ENCODE measurements at places on chromosomes 12 and 14. TPM values are rescaled to one million over a fixed set of nuclear protein-coding genes. Genes with fewer than 3 reads are reported as not detected.
A peak's percentile ranks its signal among the peaks of the same experiment; 100 is the strongest.

DNA sequence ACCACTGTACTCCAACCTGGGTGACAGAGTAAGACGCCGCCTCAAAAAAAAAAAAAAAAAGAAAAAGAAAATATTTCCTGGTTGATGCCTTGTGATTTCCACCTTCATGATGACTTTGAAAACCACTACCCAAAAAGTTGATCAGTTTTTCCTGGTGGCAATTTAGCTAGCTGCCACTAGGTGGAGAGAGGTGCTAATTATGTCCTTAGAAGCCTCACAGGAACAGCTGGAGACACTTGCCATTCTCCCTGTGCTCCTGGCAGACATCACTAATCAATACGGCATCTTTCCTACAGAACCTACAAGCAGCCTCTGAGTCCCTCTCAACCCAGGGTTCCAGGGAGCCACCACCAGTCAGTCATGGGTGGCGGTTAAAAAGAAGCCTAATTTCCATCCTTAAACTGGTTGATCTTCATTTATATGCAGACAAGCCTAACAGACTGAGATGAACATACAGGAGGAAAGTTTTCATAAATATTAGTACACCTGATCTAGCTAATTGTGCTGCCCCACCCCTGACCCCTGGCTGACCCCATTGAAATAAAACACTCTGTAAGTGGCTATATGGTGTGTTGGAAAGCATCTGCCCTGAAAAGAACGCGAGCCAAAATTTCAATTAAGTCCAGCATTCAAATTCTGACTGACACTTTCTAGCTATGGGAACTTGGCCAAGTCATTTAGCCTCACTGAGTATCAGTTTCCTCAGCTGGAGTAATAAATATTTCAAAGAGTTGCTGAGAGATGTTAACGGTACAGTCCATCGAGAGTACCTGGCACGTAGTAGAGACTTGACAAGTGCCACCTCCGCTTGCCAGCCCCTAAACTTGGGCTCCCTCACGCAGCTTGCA lies 6.2 kb upstream of the OAS1 start:
- peak; percentile 56 for DNase-seq

Gene RPS6KL1
- 7.6 TPM for total RNA-seq

DNA sequence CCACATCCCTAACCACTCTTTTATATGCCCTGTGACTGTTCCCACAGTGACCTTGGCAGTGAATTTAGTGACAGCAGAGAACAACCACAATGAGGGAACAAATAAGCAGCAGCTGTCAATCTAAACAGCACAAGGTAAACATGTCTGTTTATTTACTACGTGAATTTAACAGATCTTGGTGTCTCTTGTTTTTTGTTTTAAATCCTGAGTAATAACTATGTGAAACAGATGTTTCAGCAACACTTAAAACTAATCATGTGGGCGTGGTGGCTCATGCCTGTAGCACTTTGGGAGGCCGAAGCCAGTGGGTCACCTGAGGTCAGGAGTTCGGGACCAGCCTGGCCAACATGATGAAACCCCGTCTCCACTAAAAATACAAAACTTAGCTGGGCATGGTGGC lies 17.0 kb upstream of the CFAP54 start:
- no peak for DNase-seq

- DNase-seq, result peak; percentile 25
Observed at GRCh38 chr12:10959804-10960203, 20.7 kb upstream of the TAS2R14 start.

GRCh38 chr14:97760050-97760449 lies 962.9 kb downstream of the VRK1 start:
- no peak for DNase-seq

DNA sequence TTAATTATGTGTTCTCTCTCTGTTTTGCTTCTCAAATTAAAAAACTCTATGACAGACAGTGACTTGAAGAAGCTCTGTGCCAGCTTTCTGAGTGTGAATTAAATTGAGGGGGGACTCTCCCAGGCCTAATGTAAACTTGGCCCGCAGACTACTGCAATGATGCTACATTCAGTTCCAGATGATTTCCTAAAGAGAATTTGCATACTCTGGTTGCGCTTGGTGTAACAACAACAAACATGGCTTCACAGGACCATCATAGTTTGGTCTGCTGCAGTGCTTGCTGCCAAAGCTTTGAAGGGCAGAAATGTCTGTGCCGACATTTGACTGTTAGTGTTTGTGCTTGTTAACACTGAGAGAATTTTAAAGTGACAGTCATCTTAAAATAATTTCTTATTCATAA lies 25.0 kb downstream of the CFAP54 start:
- DNase-seq, result peak; percentile 28

DNA sequence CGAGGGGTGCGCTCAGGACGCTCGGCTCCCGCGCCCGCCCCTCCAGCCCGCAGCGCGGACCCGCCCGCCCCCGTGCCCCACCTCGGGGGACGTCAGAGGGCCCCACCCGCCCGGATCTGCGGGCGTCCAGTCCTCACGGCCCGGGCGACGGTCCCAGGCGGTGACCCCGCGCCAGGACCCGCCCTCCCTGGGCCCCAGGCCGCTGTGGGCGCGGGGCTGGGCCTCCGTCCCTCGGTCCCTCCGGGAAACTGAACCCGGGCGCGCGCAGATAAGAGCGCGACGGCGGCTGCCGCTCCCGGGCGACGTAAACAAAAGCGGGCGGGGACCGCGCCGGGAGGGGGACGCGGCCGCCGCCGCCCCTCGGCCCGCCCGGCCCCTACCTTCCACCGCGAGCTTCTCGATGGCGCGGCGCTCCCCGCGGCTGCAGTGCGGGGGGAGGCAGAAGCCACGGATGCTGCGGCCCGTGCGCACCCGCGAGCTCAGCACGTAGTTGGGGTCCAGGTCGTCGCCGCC lies 1.1 kb downstream of the CKB start:
- DNase-seq, result peak; percentile 36

Gene CDH24
- total RNA-seq, result 8.6 TPM

GRCh38 chr12:67919406-67919805 lies 69.8 kb upstream of the IFNG-AS1 start:
- DNase-seq, result no peak

DNA sequence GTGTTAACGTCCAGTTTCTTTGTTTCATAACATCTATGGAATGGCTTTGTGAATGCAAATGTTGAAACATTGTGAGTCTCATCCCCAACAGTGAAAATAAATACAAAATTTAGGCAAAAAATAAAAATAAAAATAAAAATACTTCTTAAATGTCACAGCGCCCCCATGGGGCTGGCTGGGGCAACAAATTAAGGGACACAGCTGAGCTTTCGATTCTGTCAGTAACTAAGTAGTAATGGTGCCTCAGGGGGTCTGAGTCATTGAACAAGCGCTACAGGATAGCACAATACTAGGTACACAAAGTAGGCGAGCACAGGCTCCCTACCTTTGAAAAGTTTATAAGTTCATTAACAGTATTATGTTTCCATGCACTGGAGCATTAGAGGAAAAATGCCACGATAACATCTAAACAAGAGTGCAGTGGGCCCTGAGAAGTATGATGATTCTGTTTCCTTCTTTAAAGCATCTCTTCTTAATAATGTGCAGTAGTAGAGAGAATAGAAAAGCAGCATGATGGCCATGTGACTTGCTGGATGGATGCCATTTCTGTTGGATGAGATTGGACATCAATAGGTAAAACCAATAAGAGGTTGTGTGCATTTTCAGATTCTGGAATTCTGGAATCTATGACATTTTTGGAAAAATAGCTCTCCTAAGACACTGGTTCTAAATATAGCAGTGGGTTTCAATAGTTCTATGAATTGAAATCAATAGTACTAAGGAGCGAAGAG lies 667.2 kb downstream of the DIO2 start:
- DNase-seq, result peak; percentile 43

Gene DIO2
- total RNA-seq, result 0.11 TPM

Gene NUBPL
- 30.8 TPM for total RNA-seq

- DNase-seq, result no peak
Observed at GRCh38 chr12:31362759-31363415, 36.9 kb upstream of the SINHCAF start.

DNA sequence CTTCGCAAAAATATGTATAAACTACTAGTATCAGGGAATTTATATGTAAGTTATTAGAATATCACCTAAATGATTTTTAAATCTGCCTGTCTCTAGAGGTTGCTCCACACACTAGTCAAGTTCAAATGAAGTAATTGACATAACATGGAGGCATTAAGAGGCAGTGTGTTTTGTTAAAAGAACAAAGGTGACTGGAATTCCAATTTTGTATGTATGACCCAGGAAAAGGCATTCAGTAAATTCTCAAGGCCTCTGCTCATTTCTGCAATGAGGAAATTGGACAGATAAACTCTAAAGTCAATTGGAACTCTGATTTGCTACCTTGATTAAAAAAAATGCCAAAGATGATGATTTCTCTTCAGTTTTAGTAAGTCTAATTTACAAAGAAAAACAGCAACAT lies 117.1 kb downstream of the NAV3 start:
- no peak for DNase-seq

DNA sequence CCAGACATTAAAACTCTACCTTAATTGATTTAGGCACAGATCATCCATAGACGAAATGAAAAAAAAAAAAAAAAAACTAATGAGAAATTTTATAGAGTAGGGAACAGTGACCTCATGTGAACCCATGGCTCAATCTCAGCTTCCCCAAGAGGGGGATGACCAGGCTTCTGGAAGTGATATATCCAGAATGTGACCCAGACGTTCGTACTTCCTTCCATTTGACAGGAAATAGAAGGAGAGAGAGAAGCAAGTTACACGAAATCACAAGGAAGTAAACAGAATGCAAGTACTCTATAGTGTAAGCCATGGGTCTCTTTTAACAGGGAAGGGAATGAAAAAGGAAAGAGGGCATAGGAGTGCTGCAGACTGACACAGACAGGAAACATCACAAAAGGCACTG lies 10.1 kb downstream of the FOXN3 start:
- no peak for DNase-seq

- no peak for DNase-seq
Observed at GRCh38 chr12:6641131-6641530, 5.4 kb upstream of the LPAR5 start.

DNA sequence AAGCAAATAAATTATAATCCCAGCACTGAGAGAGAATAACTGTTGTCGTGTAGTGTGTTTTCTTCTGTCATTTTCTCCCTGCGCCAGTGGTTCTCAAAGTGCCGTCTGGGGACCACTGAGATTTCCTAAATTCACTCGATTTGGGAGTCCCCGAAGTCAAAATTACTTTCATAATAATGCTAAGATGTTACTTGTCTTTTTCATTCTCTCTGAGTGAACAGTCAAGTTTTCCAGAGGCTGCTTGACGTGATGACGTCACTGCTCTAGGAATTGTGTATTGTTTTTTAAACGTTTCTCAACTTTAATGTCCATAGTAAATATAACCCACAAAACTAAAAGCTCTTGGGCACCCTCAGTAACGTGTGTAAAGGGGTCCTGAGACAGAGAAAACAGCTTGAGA lies 796 bp upstream of the POP5 start:
- peak; percentile 21 for DNase-seq

Gene ARF6
- 22.5 TPM for total RNA-seq

DNA sequence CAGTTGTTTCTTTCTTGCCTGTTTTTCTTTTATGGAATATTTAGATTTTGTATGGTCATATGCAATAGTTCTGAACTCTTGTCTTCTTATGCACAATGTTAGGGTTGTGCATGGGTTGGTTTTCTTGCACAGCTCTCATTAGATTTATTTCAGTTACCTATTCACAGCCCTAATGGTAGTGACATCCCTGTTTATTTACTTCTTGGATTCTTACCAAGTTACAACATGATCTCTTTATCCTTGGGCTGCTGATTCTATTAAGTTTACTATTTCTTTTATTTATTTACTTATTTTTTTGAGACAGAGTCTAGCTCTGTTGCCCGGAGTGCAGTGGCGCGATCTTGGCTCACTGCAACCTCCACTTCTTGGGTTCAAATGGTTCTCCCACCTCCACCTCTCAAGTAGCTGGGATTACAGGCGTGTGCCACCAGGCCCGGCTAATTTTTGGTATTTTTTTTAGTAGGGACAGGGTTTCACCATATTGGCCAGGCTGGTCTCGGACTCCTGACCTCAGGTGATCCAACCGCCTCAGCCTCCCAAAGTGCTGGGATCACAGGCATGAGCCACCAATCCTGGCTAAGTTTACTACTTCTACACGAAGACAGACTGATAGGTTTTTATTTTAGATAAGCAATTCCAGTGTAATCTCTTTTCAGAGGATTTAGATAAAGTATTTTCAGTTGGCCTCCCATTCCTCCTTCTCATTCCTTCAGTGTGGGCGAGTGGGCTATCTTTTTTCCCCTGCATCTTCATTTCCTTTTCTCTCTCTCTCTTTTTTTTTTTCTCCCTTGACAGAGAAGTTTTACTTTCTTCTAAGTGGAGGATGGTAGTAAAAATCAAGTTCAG lies 395.1 kb upstream of the RGS6 start:
- no peak for DNase-seq

Data from cardiac muscle cell (in vitro differentiated cells and primary cell).